ENCODE measurements at places on chromosomes 5 and 9. TPM values are rescaled to one million over a fixed set of nuclear protein-coding genes. Genes with fewer than 3 reads are reported as not detected.

IL17B gene
- not detected for total RNA-seq

S1PR3 gene
- total RNA-seq, result 2.6 TPM

PCDHA4 gene
- 0.74 TPM for total RNA-seq

IFNA17 gene
- not detected for total RNA-seq

FRRS1L gene
- total RNA-seq, result 0.19 TPM

NCS1 gene
- total RNA-seq, result 3.0 TPM

HK3 gene
- total RNA-seq, result 4.0 TPM

HTR4 gene
- not detected for total RNA-seq

NRARP gene
- total RNA-seq, result 7.5 TPM

ARAP3 gene
- 2.8 TPM for total RNA-seq

ZNF622 gene
- 25.0 TPM for total RNA-seq

IL33 gene
- 5.7 TPM for total RNA-seq

UBAP1 gene
- total RNA-seq, result 21.2 TPM

WNT8A gene
- not detected for total RNA-seq

TPPP gene
- total RNA-seq, result 2.1 TPM

LTC4S gene
- 6.0 TPM for total RNA-seq

FGD3 gene
- total RNA-seq, result 8.8 TPM

TEX48 gene
- not detected for total RNA-seq

CCDC152 gene
- 1.3 TPM for total RNA-seq

PCDHGB5 gene
- 6.0 TPM for total RNA-seq

SPINK13 gene
- total RNA-seq, result not detected

WDR38 gene
- not detected for total RNA-seq

PCAT7 gene
- total RNA-seq, result 0.31 TPM

ORM1 gene
- total RNA-seq, result 10.2 TPM

SV2C gene
- total RNA-seq, result 0.06 TPM

KLF9 gene
- total RNA-seq, result 11.7 TPM

BTNL8 gene
- total RNA-seq, result 1.5 TPM

DMRT3 gene
- not detected for total RNA-seq

DND1 gene
- 1.0 TPM for total RNA-seq

DRD1 gene
- not detected for total RNA-seq

ACSL6 gene
- total RNA-seq, result 1.1 TPM

SAXO1 gene
- total RNA-seq, result not detected

RCL1 gene
- total RNA-seq, result 44.6 TPM

LCN9 gene
- total RNA-seq, result not detected

SLC6A19 gene
- 0.34 TPM for total RNA-seq

IRX4 gene
- not detected for total RNA-seq

TEK gene
- 1.6 TPM for total RNA-seq

CKMT2 gene
- total RNA-seq, result 1.7 TPM

PCDHA1 gene
- 0.09 TPM for total RNA-seq

IL31RA gene
- total RNA-seq, result 0.12 TPM

EHMT1 gene
- total RNA-seq, result 34.9 TPM

IL7R gene
- 2.1 TPM for total RNA-seq

SLC45A2 gene
- 0.20 TPM for total RNA-seq

FCHO2 gene
- 12.5 TPM for total RNA-seq

WDR36 gene
- total RNA-seq, result 11.5 TPM

INSL6 gene
- total RNA-seq, result not detected

SNX24 gene
- 10.0 TPM for total RNA-seq
